ENCODE measurements at places on chromosomes 7 and 10. TPM values are rescaled to one million over a fixed set of nuclear protein-coding genes. Genes with fewer than 3 reads are reported as not detected.

Gene HOXA9
- total RNA-seq: 0.19 TPM

Gene ZNF425
- 0.75 TPM for total RNA-seq

Gene ATOH7
- total RNA-seq: not detected

Gene OPN4
- total RNA-seq: not detected

Gene ZCCHC24
- total RNA-seq: 1.00 TPM

Gene ENKUR
- not detected for total RNA-seq

Gene PAPSS2
- 0.22 TPM for total RNA-seq

Gene PARD3
- 1.2 TPM for total RNA-seq

Gene FAM131B
- total RNA-seq: 2.3 TPM

Gene ADAM22
- total RNA-seq: 2.2 TPM

Gene LIPJ
- not detected for total RNA-seq

Gene WNT2
- not detected for total RNA-seq

Gene FOXI2
- not detected for total RNA-seq

Gene NEURL1
- total RNA-seq: 2.4 TPM

Gene GSDME
- total RNA-seq: 4.7 TPM

Gene EBLN1
- not detected for total RNA-seq

GRCh38 chr7:7550663-7551062 is 15.0 kb upstream of the COL28A1 start:
- DNase-seq: no peak

- DNase-seq: no peak
Measured at GRCh38 chr7:44393238-44394111, 68.1 kb upstream of the CAMK2B start.

GRCh38 chr10:86329896-86330680 is 36.5 kb downstream of the GRID1 start:
- DNase-seq: no peak

GRCh38 chr7:90412458-90413184 is 9.4 kb downstream of the CLDN12 start:
- peak; percentile 44 for DNase-seq

GRCh38 chr7:17367502-17367901 is 69.0 kb downstream of the AHR start:
- DNase-seq: no peak

GRCh38 chr10:128186959-128187787 is 61.0 kb upstream of the MKI67 start:
- DNase-seq: peak; percentile 54

- no peak for DNase-seq
Measured at GRCh38 chr7:81211204-81211933, 292.5 kb upstream of the SEMA3C start.

DNA sequence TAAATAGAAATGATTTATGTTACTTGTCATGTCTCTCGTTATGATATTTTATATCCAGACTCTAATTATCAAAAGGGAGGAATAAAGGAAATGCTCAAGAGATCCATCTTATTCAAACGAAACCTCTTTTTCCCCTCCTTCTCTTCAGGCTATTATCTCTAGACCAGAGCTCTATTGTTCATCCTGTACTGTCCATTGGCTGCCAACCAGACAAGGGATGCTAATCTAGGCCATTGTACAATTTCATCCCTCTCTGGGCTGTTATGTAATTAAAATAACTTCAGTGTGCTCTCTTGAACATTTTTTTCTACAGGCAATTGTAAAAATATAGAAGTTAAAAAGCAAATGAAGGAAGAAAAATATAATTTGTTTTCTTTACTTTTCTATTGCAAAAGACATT is 220.4 kb downstream of the HDAC9 start:
- no peak for DNase-seq

- DNase-seq: no peak
Measured at GRCh38 chr10:128540781-128541761, 414.8 kb upstream of the MKI67 start.

DNA sequence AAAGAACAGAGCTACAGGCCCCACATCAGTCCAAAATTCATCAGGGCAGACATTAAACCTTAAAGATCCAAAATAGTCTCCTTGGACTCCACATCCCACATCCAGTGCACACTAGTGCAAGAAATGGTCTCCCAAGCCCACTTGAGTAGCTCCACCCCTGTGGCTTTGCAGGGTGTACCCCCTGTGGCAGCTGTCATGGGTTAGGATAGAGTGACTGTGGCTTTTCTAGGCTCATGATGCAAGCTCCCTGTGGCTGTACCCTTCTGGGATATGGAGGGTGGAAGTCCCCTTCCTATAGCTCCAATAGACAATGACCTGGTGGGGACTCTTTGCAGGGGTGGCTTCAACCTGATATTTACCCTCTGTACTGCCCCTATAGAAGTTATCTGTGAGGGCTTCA is 128.8 kb upstream of the DKK1 start:
- DNase-seq: no peak

DNA sequence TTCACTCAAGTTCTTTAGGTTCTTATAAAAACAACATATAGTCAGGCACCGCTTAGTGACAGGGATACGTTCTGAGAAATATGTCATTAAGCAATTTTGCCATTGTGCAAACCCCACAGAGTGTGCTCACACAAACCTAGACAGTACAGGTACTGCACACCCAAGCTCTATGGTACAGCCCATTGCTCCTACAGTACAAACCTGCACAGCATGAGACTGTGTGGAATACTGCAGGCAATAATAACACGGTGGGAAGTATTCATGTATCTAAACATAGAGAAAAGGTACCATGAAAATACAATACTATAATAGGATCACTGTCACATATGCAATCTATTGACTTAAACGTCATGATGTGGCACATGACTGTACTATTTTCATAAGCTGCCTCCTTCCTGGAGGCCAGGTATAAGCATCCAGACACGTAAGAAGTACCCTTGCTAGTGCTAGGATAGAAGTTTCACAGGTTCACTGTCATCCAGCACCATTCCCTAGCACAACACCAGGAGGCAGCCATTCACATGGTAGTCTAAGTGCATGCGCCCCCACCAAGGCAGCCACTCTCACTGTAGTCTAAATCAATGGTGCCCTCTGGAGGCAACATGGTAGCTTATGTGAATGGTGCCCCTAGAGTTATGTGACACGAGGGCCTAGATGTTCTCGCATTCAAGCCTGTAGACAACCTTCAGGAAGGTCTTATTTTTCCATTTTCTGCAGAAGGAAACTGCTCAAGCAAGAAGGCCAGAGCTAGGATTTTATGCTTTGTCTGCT is 98.5 kb downstream of the ARHGAP22 start:
- DNase-seq: peak; percentile 21

- DNase-seq: peak; percentile 17
Measured at GRCh38 chr7:6709808-6710207, 3.1 kb upstream of the ZNF12 start.
